ENCODE measurements at places on chromosomes 2 and 18. TPM values are rescaled to one million over a fixed set of nuclear protein-coding genes. Genes with fewer than 3 reads are reported as not detected.

The PIK3C3 gene
- 43.0 TPM for total RNA-seq

- no peak for DNase-seq
Measured at GRCh38 chr2:64201151-64201550, 56.9 kb upstream of the PELI1 start.

DNA sequence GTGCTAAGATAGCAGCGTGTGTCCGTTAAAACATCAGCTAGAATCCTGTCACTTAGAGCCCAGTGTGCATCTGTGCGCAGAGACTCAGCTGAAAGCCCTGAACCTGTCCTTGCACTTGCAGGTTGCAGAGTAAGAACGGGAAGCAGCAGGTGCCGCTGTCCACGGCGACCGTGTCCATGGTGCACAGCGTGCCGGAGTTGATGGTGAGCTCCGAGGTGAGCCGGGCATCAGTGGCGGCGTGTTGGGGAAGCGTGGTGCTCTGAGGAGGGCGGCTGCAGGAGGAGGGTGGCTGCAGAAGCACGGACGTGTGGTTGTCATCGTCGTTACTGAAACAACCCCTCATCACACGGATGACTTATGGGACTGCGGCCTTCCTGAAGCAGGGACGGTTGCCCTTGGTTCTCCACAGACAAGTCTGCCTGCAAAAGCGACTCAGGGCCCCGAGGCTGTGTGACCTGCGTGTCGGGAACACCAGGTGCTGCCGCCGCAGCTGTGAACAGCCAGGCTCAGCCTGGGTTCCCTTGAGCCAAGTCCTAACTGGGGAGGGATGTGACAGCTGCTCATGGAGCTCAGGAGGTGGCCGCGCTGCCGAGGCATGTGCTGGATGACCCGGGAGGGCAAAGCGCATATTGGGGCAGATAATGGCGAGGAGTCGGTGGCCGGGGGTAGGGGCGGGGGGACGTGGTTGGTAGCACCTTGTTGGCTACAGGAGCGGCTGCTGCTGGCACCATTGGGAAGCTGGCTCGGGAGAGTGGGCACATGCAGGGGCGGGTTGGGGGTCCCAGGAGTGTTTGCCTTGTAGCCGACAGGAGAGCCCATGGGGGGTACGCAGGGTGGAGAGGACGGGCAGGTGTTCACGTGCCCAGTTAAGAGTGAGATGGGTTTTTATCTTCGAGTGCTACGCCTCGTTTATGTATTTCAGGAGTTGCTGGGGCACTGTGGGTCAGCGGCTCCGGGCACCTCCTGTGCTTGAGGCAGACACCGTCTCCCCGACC is 16.6 kb downstream of the CTDP1 start:
- DNase-seq, result no peak

GRCh38 chr2:103898561-103898960 is 955.4 kb upstream of the POU3F3 start:
- no peak for DNase-seq

GRCh38 chr2:112640800-112641675 is 4.7 kb upstream of the SLC20A1 start:
- no peak for DNase-seq

- DNase-seq, result no peak
Measured at GRCh38 chr2:10889651-10890215, 22.0 kb upstream of the KCNF1 start.

The EDAR gene
- total RNA-seq, result not detected

- DNase-seq, result no peak
Measured at GRCh38 chr2:102437122-102437521, 14.2 kb downstream of the IL18RAP start.
